ENCODE measurements at places on chromosomes 5 and 9.

DNA sequence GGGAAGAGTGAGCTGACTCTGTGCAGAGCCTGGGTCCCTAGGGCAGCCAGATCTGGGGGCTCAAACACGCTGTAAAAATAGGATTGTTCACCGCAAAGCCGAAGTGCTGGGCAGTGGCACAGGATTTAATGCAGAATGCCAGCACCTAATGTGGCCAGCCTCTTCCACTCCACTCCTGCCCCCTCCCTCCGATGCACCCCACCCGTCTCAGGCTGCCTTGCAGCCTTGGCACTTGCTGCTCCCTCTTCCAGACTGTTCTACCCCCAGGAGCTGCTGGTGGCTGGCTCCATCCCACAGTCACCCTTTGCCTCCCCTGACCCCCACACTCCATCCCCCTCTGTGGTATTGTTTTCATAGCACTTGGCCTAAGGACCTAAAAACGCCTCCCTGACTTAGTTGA is 86.2 kb downstream of the SEMA4D start:
- DNase-seq, result no peak

- no peak for DNase-seq
Measured at GRCh38 chr5:132470596-132470995, 20.0 kb downstream of the IRF1 start.

GRCh38 chr5:17228821-17229291 is 11.4 kb downstream of the BASP1 start:
- DNase-seq, result no peak

DNA sequence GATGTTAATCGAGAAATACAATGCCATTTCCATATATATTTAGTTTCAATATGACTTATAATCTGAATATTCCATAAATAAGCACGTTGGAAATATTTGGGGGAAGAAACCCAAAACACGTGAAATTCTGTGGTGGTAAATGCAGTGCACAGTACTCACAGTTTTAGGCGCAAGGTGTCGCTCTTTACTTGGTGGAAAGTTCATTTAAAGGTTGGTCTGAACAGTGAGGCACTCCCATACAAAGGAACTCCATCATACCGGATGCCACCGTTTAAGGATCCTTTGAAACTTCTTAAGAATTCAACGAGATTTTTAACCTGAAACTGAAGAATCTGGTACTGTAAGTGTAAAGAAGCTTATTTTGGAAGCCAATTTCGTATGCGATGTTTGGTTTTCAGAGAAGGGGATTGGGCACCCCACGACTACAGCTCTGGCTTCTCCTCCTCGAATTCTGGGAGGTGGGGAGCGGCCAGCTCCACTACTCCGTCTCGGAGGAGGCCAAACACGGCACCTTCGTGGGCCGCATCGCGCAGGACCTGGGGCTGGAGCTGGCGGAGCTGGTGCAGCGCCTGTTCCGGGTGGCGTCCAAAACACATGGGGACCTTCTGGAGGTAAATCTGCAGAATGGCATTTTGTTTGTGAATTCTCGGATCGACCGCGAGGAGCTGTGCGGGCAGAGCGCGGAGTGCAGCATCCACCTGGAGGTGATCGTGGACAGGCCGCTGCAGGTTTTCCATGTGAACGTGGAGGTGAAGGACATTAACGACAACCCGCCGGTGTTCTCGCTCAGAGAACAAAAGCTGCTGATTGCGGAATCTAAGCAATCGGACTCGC is at the start of gene PCDHA11:
Gene PCDHA11 (plus strand): TSS at position 237 of the 834 bp plus-strand sequence. CDS start 147 bp downstream, at position 384.
- DNase-seq, result no peak

DNA sequence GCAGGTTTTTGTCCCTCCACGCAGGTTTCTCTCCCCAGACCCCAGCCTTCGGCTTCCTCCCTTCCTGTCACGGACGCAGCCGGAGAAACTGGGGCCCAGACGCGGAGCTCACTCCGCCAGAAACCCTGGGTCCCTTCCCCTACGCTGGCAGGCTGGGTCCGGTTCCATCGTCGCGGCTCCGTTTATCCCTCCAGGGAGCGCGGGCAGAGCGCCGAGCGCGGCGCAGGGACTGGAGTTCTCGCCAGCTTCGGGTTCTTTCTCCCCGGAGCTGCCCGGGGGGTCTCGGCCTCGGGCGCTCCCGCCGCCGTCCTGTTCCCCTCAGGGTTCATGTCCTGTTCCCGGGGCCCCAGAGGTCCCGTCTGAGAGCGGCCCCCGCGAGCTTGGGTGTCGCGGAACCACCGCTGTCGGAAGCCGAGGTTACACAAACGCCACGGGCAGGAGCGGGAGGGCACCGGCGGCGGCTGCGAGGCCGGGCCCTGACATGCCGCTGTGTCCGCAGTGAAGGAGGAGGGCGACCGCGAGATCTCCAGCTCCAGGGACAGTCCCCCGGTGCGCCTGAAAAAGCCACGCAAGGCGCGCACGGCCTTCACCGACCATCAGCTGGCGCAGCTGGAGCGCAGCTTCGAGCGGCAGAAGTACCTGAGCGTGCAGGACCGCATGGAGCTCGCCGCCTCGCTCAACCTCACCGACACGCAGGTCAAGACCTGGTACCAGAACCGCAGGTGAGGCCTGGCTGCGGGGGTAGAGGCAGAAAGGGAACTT is 4.6 kb downstream of the BARHL1 start:
- no peak for DNase-seq

DNA sequence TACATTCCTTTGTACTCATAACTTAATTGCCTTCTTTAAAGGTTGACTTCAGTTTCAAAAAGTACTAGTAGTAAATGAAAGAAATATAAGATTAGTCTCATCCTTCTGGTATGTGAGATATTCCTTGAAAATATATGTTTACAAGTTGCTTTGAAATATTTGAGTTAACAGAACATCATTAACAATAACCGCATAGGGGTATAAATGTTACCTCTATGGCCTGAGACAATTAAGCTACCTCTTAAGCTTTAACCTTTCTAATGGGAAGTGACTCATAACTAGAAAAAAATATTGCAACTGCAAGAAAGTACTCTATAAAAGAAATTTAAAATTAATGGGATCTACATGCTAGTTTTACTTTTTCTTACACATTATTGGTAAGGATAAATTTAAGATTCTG is 399.0 kb downstream of the CDH10 start:
- DNase-seq, result no peak

- DNase-seq, result no peak
Measured at GRCh38 chr9:8331507-8332330, 532.1 kb upstream of the DMAC1 start.

DNA sequence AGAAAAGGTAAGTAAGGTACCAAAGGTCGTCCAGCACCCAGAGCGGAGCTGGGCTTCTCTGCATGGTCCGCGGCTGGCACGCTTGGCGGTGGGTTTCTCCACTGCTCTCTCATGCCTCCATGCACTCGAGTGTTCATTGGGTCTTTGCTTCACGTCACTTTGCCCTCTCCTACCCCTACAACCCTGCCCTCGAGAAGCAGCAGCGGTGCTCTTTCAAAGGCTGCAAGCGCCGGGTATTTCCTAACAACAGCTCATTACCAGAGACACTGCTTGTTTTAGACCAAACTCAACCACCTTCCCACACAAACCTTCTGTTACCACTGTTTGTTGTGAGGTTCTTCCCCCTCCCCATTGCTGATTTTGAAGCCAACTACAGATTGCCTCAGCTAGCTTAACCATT is 21.5 kb upstream of the ZBTB34 start:
- no peak for DNase-seq

DNA sequence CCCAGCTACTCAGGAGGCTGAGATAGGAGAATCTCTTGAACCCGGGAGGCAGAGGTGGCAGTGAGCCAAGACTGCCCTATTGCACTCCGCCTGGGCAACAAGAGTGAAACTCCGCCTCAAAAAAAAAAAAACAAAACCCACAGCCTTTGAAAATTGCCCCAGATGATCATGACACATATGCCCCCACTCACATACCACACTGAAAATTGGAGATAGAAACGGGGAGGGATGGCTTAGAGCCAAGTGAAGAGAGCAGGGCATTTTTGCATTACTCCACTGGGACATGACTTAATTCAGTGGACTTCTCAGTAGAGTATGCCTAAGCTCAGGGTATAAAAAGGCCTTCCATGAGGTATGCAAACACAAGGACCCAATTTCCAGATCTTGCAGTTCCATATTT is 309.3 kb downstream of the BNC2 start:
- DNase-seq, result no peak

All from GF-D8 (cell line).